Spleen (tissue), 13 donors: ENCODE measurements at places on chromosomes 6 and 20. TPM values are rescaled to one million over a fixed set of nuclear protein-coding genes. Genes with fewer than 3 reads are reported as not detected.

HTR1B gene
- not detected for polyA plus RNA-seq

ARMC2 gene
- polyA plus RNA-seq, result 1.4 TPM

JPH2 gene
- polyA plus RNA-seq, result 0.76 TPM

HRH3 gene
- polyA plus RNA-seq, result not detected

DACT2 gene
- polyA plus RNA-seq, result not detected

CST7 gene
- 23.1 TPM for polyA plus RNA-seq

PPP1R14C gene
- polyA plus RNA-seq, result 0.13 TPM

FBXO30 gene
- 3.1 TPM for polyA plus RNA-seq

BNIP5 gene
- polyA plus RNA-seq, result 0.05 TPM

SYCP2 gene
- polyA plus RNA-seq, result 3.4 TPM

SLC13A3 gene
- polyA plus RNA-seq, result 0.16 TPM

OPN5 gene
- polyA plus RNA-seq, result not detected

SIRPG gene
- polyA plus RNA-seq, result 9.0 TPM

RBPJL gene
- 0.09 TPM for polyA plus RNA-seq

DEFB118 gene
- not detected for polyA plus RNA-seq

TINAG gene
- polyA plus RNA-seq, result not detected

WFDC12 gene
- polyA plus RNA-seq, result not detected

BANF2 gene
- not detected for polyA plus RNA-seq

CCN2 gene
- polyA plus RNA-seq, result 20.6 TPM

RGS17 gene
- 0.06 TPM for polyA plus RNA-seq

SLCO4A1 gene
- polyA plus RNA-seq, result 5.9 TPM

THBD gene
- 7.2 TPM for polyA plus RNA-seq

GPLD1 gene
- 0.15 TPM for polyA plus RNA-seq

ULBP3 gene
- 0.35 TPM for polyA plus RNA-seq

ERVFRD-1 gene
- not detected for polyA plus RNA-seq

TDRD6 gene
- polyA plus RNA-seq, result 0.24 TPM

RBBP8NL gene
- polyA plus RNA-seq, result not detected
